ENCODE measurements at places on chromosomes 11 and 22.

DNA sequence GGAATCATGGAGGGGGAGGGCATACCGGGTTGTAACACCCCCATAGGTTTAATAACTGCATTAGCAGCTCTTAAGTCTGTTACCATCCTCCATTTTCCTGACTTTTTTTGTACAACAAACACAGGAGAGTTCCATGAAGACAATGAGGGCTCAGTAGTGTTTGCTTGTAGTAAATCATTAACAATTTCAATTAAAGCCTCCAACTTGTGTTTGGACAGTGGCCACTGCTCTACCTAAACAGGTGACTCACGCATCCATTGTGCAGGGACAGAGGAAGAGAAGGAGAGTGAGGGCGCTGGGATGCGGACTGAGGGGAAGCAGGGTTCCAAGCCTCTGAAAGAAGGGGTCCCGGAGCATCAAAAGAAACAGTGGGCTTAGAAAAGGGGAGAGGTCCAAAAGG is 21.3 kb upstream of the MTNR1B start:
- DNase-seq = no peak

- no peak for DNase-seq
Measured at GRCh38 chr11:65947603-65948125, 2.4 kb downstream of the TSGA10IP start.

GRCh38 chr11:73752216-73752867 is 8.5 kb downstream of the RAB6A start:
- no peak for DNase-seq

DNA sequence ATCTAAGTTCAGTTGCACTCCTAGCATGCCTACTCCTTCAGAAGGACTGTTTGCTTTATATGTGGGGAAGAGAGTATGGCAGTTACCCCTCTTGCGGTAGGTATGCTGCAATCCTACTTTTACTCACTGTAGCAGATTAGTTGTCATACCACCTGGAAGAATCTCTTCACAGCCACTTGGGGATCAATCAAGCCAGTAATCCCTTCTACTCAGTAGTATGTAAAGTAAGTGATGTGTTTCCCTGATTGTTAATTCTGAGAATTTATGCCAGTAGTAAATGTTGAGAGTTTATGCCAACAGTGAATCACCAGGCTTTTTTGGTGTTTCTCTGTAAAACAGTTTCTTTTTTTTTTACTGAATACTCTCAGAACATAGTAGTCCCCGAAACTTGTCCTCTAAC is 34.4 kb downstream of the PRMT3 start:
- no peak for DNase-seq

DNA sequence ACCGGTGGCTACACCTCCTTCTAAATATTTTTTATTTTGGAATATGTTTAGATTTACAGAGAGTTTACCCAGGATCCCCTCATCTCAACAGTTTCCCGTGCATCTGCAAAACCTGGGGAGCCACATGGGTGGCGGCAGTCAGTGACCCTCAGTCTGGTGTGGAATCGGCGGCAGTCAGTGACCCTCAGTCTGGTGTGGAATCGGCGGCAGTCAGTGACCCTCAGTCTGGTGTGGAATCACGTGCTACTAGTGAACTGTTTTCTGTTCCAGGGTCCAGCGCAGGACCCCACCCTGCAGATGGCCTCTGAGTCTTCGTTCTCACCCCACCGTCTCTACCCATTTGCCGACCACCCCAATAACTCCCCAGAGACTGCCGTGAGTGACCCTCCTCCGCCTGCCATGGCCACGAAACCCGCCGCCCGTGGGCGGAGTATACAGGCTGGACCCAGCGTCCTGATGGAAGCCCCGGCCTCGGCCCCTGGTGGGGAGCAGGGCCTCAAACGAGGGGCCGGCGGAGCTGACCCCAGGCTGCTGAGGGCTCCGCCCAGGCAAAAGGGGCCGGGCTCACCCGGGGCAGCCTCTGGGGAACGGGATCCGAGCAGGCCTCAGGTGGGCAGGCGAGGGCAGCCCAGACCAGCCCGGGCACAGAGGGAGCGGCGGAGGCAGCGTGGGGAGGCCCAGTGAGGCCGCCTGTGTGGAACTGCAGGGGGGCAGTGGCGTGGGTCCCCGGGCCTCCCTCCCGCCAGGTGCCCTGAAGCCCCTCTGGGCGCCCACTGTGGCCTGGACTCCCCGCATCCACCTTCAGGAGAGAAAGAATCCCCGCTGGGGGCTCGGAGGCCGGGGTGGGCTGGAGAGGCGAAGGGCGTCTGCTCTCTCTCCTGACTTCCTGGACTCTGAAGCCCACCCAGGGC is 2.5 kb downstream of the IL17REL start:
- no peak for DNase-seq

DNA sequence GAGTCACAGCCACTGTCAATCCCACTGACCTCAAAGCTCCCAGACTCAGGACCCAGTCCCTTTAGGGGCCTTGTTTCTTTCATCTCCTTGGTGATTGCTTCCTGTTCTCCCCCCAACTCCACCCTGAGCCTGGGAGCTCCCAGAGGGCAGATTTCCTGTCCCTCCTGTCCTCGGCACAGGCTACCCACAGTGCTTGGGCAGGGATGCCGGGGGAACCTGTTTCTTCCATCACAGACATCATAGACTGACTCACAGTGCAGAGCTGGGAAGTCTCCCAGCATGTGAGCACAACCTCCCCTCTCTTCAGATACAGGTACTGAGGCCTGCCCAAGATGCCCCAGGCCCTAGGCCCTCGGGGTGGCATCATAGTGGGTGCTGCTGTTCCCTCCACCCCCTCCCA is 16.6 kb downstream of the TRIM29 start:
- no peak for DNase-seq

GRCh38 chr22:20530368-20531153 is 23.2 kb downstream of the MED15 start:
- DNase-seq = no peak

DNA sequence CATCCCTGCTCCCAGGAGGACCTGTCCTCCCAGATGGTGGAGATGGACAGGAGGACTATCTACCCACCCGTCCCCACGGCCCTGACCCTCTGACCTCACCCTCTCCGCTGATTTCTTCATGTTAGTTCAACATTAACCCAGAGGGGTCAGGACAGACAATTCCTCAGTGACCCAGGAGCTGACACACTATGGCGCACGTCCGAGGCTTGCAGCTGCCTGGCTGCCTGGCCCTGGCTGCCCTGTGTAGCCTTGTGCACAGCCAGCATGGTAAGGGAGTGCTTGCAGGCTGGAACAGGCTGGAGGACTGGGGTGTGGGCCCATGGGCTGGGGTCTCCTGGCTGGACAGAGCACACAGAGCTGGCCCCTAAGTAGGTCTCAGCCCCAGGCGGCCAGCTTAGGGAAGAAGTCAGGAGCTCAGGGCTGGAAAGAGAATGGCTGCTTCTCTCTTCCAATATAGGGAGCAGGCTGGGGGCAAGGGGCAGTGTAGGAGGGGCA is at the start of gene F2:
TSS of gene F2 (plus strand) at position 166 of the 495 bp plus-strand sequence. CDS start at position 189, 23 bp downstream.
- DNase-seq = no peak

DNA sequence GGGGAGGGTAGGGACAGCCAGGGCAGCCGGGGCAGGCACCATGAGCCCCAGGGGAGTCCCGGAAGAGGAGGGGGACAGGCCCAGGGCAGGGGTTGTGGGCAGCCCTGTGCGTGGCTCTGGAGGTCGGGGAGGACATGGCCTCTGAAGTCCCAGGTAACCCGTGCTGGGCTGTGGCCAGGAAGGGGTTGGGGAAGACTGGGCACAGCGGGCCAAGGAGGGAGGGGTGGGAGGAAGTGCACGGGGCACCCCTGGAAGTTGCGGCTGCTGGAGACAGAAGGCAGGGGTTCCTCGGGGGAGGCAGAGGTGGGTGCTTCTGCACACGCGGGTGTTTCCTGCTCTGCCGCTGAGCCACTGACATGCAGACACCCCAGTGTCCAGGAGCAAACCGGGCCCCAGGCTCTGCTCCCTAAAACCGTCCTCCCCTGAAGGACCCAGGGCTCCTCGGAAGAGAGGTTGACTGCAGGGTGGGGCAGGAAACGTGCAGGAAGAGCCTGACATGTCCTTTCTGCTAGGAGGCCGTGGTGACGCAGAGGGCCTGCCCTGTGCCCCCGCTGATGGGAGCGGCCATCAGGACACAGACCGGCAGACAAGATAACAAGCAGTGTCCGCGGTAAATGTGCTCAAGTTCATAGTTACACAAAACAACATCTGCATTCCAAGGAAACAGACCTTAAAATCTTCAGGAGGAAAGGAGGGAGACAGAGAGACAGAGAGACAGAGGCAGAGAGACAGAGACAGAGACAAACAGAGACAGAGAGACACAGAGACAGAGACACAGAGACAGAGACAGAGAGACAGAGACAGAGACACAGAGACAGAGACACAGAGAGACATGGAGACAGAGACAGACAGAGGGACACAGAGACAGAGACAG is 5.7 kb downstream of the TNNI2 start:
- peak; percentile 66 for DNase-seq

- DNase-seq = no peak
Measured at GRCh38 chr11:73464347-73464746, 88.1 kb downstream of the RELT start.

DNA sequence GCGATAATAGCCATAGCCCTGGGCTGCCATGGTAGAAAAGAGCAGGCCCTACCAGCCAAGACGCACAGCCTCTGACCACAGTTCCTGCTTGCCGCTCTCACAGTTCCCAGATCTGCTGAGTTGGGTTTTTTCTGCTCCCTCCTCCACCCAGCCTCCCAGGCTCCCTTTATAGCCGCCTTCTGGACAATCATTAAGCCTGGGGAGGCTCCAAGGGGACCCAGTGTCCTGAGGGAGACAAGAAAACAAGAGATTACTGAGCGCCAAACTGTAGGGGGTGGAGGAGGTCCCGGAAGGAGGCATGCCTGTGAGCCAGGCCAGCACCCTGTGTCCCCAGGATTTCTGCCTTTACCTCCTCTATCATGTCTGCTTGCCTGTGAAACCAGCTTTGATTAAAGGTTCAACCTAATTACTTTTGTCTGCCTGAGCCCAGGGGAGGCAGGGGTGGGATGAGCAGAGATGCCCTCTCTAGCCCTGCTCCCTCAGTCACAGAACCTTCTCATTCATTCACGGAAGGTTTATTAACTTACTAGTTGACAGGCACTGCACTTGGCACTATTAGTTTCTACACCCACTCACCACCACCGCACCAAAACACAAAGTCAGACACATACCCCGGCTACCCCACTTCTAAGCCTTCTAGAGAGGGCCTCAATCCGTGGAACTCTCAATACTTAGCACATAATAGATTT is 1.2 kb downstream of the SLC37A4 start:
- DNase-seq = no peak

GRCh38 chr11:9017773-9018172 is 14.0 kb upstream of the NRIP3 start:
- DNase-seq = peak; percentile 27

- no peak for DNase-seq
Measured at GRCh38 chr22:31241200-31241599, 29.1 kb downstream of the LIMK2 start.

DNA sequence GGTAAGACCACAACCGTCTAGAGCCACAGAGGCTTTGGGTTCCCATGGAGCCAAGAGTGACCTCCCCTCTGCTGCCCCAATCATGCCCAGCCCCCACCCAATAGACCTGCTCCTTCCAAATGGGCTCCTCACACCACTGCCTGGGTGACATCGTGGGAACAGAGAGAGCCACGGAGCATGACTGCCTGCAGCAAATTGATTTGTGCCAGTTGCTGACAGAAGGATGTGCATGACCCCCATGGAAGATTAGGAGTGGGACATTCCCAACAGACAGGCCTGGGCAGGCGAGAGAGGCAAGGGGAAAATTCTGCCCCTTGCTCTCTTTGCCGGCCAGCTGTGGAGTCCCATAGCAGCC is 88.5 kb downstream of the TENM4 start:
- no peak for DNase-seq

DNA sequence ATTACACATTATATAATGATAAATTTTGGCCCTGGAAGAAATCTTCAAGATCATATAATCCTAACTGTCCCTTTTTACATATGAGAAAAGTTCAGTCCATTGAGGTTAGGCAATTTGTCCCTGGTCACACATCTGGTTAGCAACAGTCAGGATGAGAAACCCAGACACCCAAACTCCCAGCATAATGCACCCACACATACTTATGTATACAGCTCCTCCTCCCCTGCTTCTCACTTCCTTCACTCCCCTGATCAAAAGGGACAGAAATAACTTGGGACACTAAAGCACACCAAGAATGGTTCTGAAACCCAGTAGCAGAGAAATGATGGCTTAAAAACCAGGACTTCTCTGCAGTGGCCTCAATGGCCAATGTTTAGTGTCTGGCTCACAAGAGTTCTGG is 11.1 kb downstream of the NUMA1 start:
- DNase-seq = no peak

Measured in CD4-positive, alpha-beta T cell treated with Interleukin-17A for 1 hour (primary cell).